ENCODE measurements at places on chromosomes 3 and 15.

DNA sequence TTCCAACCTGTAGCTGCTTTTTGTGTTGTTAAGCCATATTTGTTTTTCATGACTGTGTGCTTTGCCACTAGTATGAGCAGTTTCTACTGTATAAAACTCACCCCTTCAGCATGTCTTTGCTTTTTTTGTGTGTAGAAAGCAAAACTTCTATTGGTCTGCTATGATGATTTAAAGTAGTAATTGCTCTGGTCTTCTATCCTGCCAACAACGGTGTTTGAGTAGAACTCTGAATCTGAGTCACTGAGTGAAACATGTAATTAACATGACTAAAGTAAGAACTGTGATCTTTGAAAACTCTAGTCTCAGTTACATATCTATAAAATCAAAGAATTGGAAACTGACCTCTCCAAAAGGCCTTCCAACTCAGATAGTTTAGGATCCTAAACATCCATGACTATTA, 133.6 kb downstream of the TPRG1 start:
- no peak for DNase-seq

GRCh38 chr15:88484682-88485331, 17.3 kb downstream of the MRPS11 start:
- no peak for DNase-seq

DNA sequence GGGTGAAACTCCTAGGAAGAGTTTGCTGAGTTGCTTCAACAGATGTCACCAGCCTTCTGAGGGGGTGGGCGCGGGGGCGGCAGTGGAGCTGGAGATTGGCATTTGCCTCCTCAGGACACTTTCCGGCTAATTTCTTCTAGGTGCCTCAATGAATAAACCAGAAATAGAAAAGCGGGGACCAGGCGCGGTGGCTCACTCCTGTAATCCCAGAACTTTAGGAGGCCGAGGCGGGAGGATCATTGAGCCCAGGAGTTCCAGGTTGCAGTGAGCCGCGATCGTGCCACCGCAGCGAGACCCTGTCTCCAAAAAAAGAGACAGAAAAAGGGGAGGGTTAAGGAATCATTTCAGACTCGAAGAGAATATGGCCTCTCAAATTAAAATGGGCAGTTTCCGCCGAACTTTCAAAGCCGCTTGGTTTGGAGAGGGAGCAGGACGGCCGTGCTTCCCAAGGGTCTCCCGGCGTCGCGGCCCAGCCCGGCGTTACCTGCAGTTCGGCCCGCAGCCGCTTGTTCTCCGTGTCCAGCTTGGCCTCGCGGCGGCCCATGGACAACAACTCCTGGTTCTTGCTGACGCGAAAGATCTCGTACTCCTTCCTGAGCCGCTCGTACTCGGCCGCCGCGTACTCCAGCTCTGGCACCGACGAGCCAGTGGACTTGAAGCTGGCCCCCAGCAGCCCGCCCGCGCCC, 587 bp downstream of the NPHP3 start:
- no peak for DNase-seq

- DNase-seq, result no peak
Observed at GRCh38 chr3:183879243-183879642, 5.4 kb downstream of the PARL start.

DNA sequence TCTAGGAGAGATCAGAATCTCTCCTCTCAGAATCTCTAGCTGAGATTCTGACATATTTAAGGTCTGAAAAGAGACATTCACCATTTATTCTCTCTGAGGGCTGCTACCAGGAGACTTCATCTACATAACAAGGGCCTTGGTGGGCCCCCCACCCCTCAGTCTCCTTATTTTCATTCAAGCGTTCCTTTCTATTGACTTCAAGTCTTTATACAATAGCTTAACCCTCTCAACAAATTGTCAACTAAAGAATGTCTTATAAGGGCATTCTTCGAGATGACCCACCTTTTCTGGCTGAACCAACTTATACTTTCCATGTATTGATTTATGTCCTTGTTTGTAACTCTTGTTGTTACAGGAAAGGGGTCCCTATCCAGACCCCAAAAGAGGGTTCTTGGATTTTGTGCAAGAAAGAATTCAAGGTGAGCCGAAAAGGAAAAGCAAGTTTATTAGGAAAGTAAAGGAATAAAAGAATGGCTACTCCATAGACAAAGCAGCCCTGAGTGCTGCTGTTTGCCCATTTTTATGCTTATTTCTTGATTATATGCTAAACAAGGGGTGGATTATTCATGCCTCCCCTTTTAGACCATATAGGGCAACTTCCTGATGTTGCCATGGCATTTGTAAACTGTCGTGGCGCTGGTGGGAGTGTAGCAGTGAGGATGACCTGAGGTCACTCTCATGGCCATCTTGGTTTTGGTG, 209.5 kb upstream of the ALCAM start:
- DNase-seq, result no peak

- DNase-seq, result no peak
Observed at GRCh38 chr15:81869161-81869954, 176.5 kb downstream of the MEX3B start.

GRCh38 chr3:110454066-110454465, 617.5 kb upstream of the NECTIN3 start:
- DNase-seq, result no peak

- no peak for DNase-seq
Observed at GRCh38 chr3:43268636-43269035, 17.7 kb upstream of the SNRK start.

DNA sequence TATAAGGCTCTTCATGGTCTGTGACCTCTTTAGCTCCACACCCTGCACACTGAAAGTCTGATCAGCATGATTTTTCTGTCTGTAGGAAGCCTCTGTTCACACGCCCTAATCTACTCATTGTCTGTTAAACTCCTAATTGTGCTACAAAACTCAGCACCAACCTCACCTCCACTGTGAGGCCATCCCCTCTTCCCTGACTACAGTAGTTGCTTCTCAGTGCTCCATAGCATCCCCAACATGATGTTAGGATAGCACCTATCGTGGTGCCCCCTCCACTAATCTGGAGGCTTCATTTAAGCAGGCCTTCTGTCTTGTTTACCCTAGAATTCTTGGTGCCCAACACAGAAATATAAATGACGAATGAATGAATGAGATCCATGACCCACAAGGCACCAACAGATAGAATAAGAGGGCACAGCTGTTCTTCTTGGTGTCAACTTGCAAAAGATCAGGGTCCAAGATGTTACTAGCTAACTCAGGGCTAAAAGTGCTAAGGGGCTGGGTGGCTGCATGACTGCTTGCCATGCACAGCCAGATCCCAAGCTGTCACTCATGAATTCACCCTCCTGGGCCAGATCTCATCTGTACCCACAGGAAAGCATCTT, 55.2 kb upstream of the HEG1 start:
- no peak for DNase-seq

- DNase-seq, result no peak
Observed at GRCh38 chr15:25947323-25948314, 84.5 kb upstream of the ATP10A start.

GRCh38 chr3:181250714-181251113, 261.2 kb upstream of the DNAJC19 start:
- no peak for DNase-seq

- DNase-seq, result no peak
Observed at GRCh38 chr3:68809596-68809995, 122.8 kb downstream of the TAFA4 start.
